ENCODE measurements at places on chromosomes 13 and 19.
A peak's percentile ranks its signal among the peaks of the same experiment; 100 is the strongest.

DNA sequence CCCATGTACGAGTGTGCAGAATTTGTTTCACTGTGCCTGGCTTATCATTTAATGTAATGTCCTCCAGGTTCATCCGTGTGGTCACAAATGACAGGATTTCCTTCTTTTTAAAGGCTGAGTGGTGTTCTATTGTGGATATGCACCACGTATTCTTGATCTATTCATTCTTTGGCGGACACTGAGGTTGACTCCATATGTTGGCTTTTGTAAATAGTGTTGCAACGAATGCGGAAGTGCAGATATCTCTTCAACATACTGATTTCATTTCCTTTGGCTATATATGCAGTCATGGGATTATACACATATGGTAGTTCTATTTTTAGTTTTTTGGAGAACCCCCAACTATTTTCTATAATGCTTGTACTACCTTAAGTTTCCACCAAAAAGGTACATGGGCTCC is 13.0 kb downstream of the OR7A5 start:
- no peak for DNase-seq

DNA sequence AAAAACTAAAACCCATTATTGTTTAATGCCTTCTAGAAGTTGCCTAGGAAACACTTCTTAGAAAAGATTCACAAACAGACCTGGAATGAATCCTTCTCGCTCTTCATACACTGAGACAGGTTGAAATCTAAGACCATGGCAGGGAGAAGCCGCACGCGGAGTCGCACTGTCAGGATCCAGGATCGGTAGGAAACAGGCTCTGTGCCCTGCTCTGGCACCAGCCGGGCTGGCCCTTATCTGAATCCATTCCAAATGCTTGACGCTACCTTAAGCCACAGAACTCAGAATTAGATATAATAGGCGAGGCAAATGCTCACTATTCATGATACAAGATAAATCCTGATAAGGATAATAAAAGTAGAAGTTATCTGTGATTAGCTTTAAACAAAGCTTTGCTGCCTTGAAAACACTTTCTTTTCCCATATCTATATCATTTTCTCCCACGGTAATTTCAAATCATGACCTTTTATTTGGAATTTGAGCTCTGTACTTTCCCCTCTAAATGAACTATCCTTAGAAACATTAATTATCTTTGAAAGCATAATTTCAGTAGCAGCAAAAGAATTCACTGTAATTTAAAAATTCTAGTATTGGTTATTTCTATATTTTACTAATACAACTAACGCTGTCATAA is 385.6 kb downstream of the IRS2 start:
- DNase-seq: no peak

GRCh38 chr13:111536075-111536642 is 215.7 kb downstream of the TEX29 start:
- no peak for DNase-seq

DNA sequence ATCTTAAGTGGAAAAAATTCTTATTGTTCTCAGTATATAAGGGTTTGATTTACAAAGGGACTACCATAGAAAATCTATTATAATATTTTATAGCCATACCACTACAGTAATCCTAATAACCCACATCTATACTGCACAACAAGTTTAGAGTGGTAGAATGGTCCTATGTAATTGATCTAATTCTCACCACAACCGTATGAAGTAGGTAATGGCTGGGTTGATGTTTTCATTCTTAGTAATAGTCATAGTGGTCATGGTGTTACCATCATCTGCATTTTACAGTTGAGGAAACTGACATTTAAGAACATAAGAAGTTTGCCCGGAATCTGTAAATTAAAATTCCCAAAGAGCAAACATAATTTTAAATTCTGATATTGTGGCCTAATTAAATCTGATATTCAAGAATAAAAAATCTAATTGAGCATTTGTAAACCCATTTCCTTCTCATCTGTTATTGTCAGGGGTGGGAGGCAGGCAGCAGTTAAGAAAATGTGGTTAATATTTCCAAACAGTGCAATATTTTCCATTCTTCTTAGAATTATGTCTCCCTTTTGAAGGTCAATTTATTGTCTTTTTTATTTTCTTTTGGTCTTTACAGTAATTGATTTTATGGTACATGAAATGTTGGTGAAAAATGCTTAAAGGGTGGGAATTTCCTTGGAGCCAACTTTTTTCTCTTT is 65.6 kb downstream of the DHRS12 start:
- DNase-seq: no peak

DNA sequence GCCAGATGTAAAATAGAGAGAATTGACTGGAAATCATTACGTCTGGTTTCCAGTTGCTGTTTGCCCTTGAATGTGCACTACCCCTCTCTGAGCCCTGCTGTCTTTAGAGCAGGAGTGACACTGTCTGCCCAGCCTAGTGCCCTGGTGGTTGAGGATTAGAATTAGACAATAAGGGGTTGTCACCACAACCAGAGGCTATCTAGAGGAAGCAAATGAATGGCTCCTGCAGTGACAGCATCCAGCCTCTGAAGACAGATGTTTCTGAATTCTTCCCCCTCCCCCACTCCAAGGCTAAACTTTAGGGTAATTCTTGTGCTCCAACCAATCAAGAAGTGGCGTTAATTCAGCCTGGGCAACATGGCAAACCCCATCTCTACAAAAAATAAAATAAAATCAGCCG is 2.0 kb downstream of the RAB8A start:
- no peak for DNase-seq

DNA sequence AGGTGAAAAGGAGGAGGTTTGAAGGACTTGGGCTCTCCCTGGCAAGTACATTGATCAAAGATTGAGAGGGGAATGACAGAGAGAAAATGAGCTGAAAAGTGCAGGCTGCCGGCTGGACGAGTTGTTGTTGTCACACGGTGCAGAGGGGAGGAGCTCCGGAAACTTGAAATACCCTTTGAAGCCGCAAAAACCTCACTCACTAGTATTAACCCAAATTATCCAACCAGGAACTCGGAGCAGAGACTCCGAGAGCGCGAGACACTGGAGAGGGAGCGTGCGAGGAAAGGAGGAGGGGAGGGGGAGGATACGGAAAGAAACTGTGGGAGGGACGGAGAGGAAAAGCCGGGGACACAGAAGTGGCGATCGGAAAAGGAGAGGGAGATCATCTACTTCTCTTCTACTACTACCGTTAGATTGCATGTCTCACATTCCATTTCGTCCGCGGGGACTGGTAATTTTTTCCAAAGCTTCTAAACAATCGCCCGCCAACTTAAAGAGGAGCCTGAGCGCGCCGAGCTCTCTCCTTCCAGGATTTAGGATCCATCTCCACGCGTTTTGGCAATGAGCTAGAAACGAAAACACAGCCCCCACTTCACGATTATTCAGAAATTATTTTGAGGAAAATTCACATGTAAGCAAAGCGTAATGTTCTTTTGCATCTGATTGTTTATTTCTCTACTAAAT is at the start of gene DACH1:
Gene DACH1 (minus strand): TSS at position 74 of the 684 bp plus-strand sequence.
- DNase-seq: peak; percentile 71

DNA sequence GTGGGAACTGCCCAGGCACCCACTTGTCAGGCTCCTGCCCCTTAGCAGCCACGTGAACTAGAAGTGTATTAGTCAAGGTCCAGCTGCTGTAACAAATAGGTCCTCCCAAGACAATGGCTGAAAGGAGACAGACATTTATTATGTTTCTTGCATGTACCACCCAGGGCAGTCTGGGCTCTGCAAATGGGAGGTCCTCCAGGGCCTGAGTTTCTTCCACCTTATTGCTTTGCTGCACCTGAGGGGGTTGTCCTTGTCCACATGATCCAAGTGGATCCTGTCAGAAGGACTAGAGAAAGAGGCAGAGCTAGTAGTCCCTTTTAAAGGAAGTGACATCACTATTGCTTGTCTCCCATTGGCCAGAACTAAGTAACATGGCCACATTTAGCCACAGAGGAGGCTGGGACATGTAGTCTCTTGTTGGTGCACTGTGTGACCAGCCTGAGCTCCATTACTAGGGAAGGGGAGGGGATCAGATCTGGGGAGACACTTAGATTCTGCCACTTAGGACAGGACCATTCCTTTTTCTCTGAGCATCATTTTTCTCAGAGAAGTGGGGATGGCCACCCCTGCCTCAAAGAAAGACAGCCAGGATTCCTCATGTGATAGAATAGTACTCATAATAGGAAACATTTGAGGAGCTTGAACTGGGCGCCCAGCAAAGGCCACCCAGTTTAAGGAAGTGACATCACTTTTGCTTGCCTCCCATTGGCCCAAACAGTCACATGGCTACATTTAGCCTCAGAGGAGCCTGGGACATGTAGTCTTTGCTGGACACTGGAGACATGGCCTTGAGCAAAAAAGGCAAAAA is 15.1 kb downstream of the CC2D1A start:
- peak; percentile 41 for DNase-seq
